HCT116 (cell line): ENCODE measurements at places on chromosomes 2 and 18. TPM values are rescaled to one million over a fixed set of nuclear protein-coding genes. Genes with fewer than 3 reads are reported as not detected.

DNA sequence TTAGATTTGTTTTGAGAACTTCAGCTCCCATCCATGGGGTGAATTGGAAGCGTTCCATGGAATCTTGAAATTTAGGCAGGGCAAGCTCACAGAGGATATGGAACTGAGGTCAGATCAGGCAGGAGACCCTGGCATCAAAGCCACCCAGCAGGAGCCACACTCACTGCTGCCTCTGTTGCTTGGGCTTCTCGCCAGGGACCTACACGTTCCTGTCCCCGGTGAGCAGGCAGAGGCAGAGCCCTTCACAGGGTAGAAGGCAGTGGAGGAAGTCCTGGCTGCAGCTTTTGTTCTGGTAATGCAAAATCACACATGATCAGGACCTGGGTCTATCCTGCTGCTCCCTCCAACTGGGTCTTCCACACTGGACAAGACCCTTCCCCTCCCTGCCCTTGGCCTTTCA is 42.1 kb downstream of the CAPN13 start:
- no peak for DNase-seq

DNA sequence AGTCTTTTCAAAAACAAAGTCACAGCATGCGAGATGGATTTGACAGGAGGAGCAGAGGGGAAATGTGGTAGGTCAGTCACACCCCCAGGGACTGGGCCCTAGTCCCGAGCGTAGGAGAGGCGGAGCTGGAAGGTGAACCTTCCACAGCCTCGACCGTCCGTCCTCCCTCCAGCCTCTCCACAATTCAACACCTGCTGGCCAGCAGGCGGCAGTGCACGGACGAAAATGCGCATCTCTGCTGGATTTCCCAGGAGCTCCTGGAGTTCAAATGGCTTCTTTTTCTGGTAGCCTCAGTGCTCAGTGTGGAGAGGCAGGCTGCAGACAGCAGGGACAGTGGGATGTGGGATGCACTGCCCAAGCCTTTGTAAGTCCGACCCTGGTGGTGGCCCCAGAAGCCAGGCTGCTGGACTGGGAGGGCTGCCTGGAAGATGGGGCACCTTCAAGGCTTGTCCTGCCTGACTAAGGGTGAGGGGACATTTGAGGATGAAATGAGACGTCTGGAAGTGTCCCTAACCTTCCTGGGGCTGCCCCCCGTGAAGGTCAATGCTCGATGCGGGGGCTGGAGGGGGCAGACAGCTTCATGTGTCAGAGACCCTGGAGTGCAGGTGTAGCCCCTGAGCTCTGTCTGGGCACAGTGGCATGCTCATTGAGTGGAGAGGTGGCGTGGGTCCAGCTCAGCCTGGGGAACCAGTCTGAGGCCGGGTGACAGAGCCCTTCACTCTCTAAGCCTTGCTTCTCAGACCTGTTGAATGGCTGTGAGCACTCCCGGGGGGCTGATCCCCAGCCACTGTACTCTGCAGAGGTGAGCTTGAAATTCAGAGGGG is 189.5 kb downstream of the TFCP2L1 start:
- peak; percentile 72 for DNase-seq

LYG2 gene
- 0.27 TPM for total RNA-seq

STPG4 gene
- total RNA-seq = 10.6 TPM
